ENCODE measurements at places on chromosomes 1 and 21. TPM values are rescaled to one million over a fixed set of nuclear protein-coding genes. Genes with fewer than 3 reads are reported as not detected.

DNA sequence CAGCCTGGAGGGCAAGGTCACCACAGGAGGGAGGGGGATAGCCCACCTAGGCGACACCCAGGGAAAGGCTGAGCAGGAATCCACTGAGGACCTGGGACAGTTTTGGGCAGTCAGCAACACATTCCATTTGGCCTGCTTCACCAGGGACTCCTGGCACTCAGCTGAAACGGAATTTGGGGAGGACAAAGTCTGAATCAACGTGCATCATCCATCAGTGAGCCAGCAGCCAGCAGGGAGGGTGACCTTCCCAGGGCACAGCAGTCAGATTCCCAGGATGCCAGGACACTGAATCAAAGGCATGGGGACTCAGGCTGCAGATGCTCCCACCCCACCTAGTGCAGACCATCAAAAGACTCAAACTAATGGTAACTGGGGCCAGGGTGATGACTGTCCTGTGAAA lies 4.6 kb downstream of the SH3BP5L start:
- no peak for DNase-seq

DNA sequence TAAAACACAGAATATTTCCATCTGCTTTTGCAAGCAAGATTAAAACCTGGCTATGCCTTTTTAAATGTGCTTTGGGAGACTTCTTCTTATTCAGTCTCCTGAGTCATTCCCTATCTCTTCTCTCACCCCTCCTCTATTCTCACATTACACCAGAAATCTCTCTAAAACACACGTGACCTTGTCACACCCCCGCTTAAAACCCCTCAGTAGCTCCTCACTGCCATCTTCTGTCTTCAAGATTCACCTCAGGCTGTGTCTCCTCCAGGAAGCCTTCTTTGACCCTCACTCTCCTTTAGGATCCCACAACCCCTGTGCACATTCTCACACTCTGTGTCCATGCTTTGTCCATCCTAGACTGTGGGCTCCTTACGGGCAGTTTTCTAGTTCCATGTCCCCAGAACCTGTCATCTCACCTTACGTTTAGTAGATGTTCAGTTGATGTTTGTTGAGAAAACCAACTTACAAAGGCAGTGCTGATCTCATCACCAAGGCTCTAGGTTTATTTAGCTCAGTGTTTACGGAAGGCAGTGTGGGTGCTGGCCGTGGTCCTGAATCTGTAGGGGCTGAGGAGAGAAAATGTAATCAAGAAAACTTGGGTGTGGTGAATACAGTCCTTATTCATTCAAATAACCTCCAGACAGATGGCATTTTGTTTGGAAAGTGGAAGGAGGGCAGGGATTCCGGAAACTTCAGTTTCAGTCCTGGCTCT lies 143.5 kb downstream of the DMRTA2 start:
- DNase-seq: peak; percentile 10

DNA sequence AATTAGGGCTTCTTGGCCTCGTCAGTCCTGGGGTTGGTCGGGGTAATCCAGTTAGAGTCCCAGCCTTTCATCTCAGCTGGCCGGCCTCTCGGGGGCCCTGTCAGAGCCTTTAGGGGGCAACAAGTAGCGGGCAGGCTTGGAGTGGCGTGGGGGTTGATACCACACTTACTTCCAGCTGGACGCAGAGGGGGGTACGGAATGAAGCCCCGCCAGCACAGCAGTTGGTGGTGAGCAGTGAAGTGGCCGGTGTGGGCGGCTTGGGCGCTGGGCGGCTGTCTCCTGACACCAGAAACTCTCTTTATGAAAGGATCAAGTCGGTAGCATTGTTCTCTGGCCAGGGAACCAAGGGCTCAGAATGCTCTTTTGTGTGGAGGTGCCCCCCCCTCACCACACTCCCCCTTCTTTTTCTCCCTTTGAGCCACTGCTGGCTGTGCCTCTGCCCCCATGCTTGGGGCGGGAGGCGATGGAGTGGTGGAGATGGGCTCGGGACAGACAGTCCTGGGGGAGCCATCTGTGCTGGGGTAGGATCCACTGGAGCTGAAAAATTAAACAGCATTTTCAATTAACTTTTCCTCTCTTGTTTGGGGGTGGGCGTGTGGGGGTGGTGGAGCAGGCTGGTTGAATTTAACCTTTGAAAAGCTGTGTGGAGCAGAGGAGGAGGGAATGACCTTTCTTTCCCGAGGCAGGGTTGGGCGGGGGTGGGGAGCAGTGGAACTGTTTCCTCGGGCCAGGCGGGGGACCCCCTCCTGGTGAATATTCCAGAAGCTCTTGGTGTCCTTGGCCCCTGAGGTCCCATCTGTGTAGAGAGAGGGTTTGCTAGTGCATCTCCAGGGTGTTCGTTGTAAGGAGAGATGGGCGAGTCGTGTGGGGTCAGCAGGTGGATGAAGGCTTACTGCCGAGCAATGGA lies 102.7 kb downstream of the RNF220 start:
- no peak for DNase-seq

DNA sequence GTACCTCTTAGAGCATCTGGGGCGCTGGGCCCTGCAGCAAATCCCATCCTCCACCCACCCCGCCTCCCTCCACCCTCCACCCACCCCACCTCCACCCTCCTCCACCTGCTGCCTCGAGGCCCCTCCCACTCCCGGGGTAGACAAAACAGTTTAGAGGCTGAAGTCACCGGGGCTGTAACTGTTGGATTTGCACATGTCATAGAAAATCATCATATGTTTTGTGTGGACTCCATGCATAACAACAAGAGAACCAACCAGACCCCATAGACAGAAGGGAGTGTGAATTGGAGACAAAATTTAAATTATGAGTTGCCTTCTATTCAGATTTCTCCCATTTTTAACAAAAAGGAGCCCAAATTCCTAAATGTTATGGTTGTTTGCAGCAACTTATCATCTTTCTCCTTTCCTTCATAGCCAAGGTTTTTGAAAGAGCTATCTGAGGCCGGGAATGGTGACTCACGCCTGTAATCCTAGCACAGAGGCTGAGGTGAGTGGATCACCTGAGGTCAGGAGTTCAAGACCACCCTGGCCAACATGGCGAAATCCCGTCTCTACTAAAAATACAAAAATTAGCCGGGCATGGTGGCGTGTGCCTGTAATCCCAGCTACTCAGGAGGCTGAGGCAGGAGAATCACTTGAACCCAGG lies 28.2 kb upstream of the LGALS8 start:
- DNase-seq: no peak

DNA sequence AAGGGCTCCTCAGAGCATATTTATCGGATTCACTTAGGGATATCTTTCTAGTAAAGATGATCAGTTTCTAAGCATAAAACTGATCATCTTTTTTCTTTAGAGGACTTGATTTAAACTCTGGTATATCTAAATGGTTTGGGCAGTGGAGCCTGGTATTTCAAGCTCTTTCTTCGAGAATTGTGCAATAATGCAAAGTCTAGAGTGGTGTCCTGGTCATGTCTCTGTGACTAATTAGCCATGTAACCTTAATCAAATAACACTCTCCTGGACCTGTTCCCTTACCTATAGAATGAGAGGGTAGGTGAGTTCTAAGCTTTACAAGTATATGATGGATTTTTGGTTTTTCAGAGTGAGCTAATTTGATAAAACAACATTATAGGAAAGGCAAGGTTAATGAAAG lies 225.2 kb downstream of the RPS6KC1 start:
- no peak for DNase-seq

DNA sequence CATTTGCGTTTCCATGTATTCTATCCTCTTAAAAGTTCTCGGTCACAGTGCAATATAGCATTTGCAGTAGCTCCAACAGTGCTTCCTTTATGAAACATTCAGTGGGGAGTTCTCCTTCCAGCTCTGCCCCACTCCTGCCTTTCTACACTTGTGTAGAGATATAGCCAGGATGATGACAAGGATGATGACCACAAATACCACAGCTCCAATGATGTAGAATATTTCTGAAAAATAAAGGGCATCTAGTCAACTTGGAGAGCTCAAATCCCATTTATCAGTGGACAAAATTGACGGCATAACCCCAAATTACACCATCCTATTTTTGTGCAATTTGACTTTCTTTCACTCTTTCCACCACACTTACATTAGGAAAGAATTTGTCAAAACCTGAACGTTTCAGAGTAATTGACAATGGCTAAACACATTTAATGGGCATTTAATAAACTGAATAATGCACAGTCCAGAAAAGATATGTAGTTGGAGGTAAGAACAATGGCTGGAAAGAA lies 11.1 kb downstream of the F3 start:
- no peak for DNase-seq

DNA sequence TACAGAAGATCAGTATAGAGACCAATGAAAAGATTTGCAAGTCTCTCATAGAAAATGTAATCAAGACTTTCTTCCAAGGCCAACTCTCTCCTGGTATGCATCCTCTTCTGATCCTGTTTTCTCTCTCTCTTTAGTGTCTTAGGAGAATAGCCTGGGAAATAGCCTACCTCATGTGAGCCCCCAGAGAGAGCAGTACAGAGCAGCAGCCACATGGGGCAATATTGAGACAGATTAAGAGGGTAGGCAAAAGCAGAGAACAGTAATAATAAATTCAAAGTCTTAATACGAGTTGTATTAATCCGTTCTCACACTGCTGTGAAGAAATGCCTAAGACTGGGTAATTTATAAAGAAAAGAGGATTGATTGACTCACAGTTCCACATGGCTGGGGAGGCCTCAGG lies 61.4 kb downstream of the RNASEL start:
- no peak for DNase-seq

DNA sequence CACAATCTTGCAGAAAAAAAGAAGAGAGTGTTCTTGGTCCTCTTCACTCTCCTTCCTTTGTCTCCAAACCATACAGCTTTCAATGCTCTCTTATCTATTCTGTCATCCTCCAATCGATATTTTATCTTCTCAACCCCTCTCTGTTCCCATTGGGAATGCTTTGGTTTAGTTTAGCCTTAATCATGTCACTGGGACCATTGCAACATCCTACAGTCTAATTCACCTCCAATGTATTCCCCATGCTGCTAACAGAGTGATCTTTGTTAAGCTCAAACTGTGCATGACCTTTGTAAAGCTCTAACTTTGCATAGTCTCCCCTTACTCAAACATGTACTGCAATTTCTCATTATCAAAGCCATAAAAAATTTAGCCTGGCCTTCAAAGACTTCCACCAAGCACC lies 2.9 kb downstream of the MPL start:
- no peak for DNase-seq

DNA sequence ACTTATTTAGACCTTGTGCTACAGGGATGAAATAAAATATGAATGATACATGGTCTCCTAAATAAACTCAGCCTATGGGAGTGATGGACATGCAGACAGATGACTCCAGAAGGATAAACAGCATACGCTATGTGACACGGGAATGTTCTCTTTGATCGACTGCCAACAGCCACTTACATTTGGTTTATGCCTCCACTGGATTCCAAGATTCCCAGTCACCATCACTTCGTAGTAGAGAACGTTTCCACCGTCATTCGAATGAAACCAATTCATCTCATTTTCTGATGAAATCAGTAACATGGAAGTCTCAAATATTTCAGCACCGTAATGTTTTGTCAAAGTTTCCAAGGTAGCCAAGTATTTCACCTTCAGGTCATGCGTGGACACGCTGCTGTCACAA lies 99.7 kb downstream of the JAK1 start:
- no peak for DNase-seq

DNA sequence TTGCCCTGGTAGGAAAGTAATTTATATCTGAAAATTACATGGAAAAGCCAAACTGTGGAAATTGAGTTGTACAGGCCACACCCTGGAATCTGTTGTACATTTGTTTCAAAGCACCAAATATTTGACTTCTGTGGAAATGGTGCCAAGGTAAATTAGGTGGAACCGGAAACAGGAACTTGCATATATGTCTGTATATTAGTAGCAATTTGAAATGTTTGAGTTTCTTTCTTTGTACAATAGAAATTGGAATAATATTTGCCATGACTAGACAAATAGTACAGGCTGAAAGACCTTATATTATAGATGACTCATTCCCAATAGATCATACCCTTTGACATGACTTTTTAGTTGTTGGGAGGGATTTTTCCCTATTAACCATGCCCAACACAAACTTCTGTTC lies 10.5 kb upstream of the TAF1A start:
- no peak for DNase-seq

DNA sequence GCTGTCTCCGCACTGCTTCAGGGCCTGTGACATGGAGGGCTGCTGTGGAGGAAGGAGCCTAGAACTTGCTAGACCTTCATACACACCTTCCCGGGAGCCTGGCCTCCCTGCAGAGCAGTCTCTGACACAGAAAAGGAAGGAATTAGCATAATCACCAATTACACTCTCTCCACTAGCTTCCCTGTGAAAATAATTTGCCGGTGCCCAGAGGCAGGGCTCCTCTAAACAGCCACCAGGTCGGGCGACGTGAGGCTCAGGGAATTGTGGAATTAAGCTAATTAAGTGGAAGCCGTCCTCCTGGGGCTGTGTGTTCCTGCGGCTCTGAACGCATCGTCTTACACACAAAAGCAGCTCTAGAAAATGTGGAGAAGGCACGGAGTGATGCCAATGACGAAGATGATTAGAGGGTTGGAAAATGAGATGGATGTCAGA lies 82.6 kb downstream of the NENF start:
- no peak for DNase-seq

The CFHR3 gene
- polyA plus RNA-seq: 1.4 TPM

The NUP210L gene
- polyA plus RNA-seq: 0.08 TPM

The KHDC4 gene
- polyA plus RNA-seq: 43.9 TPM

The ERG gene
- polyA plus RNA-seq: 20.5 TPM

The SH3D21 gene
- polyA plus RNA-seq: 4.7 TPM
